CD4-positive, alpha-beta T cell treated with Interleukin-17A for 1 hour (primary cell): ENCODE measurements at places on chromosomes 16 and 17.

GRCh38 chr17:43830510-43831140, 2.3 kb downstream of the MPP3 start:
- DNase-seq, result no peak

DNA sequence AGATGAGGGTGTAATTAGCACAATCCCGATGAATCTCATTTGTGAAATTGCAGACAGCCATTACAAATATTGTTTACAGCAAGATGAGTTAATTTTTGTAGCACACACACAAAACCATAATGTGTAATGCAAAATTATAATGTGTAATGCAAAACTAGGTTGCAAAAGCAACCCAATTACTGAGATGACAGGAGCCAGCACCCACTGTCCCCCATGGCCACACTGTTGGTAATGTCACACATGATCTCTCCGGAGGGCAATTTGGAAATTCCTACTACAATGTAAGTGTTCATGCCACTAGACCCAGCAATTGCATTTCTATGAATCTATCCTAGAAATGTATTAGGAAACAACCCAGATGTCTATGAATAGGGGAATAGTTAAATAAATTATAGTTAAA, 76.9 kb downstream of the MARF1 start:
- DNase-seq, result no peak

DNA sequence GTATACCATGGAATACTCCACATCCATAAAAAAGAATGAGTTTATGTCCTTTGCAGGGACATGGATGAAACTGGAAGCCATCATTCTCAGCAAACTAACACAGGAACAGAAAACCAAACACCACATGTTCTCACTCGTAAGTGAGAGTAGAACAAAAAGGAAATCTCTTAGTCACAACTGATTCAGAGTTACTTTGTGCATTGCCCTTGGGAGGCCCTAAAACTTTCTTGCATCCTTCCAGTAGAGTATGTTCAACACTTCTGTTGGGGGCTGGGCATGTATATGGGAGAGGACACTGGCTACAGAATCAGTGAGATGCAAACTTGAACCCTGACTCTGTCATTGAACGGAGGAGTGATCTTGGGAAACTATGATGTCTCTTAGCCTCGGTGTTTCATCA, 147.4 kb upstream of the IRX5 start:
- DNase-seq, result no peak

GRCh38 chr16:1182316-1182671, 29.4 kb downstream of the CACNA1H start:
- DNase-seq, result no peak

GRCh38 chr17:43556292-43556691, 10.2 kb upstream of the ETV4 start:
- DNase-seq, result peak; percentile 38

- DNase-seq, result no peak
Measured at GRCh38 chr17:7647018-7647417, 3.7 kb upstream of the ATP1B2 start.

DNA sequence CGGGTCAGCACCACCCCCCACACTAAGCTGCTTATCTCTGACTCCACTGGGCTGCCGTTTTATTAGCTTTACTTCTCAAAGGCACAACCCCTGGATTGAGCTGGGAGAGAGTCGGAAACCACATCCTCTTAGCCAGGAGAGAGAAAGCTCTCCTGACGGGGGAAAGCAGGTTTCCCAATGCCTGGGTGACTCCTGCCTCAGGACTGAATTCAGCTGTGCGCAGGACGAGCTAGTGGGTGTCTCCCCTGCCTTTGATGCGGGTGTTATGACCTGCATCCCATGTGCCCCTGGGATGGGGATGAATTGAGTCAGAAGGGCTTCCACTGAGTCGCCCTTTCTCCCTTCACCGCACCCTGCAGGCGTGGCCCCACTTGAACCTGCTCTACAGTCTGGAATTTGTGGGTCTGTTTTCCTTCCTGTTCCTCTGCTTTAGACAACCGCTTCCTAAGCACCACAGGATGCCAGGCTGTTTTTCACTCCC, 819.2 kb upstream of the EEF2KMT start:
- DNase-seq, result no peak

GRCh38 chr17:17161121-17161520, 45.0 kb downstream of the PLD6 start:
- DNase-seq, result no peak

DNA sequence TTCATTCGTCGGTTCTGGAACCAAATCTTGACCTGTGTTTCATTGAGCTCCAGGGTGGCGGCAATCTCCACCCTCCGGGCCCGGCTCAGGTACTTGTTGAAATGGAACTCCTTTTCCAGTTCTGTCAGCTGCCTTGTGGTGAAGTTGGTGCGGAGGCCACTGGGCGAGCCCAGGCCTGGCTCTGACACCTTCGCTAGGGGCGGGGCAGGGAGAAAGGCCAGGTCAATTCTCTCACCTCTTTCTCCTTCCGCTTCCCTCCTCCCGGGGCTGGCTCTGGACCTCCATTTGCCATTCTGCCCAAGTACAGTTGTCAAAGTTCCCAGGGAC, 1.2 kb downstream of the HOXB1 start:
- no peak for DNase-seq

DNA sequence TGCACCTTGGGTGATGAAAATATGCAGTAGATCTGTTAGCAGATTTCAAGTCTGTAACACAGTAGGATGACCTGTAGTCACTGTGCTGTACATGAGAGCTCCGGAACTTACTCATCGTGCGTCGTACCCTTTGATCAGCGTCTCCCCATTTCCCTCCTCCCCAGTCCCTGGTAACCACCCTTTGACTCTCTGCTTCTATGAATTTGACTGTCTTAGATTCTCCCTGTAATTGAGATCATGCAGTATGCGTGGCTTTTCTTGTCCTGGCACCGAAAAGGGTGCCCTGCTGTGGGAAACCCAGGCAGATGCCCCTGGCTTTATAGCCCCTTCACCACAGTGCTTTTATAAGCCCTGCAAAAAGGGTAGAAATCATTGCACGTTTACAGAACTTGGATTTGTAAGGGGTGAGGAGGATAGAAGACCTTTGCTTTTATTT, 20.5 kb downstream of the CLEC16A start:
- DNase-seq, result peak; percentile 78

DNA sequence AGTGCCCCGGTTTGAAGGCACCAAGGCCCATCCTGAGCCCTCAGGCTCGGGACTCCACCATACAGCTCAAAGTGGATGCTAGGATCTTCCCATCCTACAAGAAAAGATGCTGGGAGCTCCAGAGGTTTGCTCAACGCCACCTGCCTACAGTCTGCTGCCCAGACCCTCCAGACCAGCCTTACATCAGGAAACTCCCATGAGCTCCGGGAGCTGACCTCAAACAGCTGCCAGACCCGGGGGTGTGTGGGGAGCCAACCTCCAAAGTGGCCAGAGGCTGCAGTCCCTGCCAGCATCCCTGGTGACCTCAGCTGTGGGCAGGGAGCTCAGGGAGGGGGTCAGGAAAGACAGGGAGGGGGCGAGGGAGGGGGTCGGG, 43.8 kb downstream of the C16orf82 start:
- no peak for DNase-seq

DNA sequence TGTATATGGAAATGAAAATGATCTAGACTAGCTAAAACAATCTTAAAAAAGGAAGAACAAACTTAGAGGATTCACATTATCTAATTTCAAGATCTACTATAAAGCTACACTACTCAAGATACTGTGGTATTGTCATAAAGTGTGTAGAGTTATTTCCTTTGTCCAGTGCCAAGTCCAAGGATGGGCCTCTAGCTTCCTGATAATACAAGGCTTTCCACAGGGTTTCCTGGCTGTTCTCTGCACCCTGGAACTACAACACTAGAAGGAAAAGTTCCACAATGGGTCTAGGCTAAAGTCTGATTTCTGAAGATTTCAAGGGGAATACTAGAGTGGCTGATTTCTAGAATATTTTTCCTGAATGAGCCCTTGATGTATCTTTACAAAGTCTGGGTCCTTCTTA, 34.2 kb downstream of the TBC1D3B start:
- no peak for DNase-seq

DNA sequence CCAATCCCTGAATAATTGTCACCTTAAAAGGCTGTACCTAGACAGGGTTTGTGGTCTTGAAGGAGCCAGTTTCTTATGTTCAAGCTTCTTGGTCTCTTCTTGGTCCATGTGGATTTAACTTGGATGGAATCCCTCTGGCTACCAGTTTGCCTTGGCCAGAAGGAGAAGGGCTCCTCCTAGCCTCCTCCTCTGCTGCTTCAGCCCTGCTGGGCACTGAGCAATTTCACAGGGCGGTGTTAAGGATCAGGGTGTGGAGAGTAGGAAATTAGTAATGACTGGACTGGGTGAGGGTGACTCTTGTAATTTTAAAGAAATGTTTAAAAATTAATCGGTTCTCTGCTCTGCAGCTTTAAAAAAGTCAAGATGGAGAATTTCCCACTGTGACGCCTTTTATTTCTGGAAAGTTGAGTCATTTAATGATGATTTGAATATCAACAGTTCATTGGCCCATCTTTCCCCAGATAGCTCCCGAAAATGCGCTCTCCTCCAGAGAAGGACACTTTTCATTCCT, 96.4 kb downstream of the MSI2 start:
- no peak for DNase-seq

DNA sequence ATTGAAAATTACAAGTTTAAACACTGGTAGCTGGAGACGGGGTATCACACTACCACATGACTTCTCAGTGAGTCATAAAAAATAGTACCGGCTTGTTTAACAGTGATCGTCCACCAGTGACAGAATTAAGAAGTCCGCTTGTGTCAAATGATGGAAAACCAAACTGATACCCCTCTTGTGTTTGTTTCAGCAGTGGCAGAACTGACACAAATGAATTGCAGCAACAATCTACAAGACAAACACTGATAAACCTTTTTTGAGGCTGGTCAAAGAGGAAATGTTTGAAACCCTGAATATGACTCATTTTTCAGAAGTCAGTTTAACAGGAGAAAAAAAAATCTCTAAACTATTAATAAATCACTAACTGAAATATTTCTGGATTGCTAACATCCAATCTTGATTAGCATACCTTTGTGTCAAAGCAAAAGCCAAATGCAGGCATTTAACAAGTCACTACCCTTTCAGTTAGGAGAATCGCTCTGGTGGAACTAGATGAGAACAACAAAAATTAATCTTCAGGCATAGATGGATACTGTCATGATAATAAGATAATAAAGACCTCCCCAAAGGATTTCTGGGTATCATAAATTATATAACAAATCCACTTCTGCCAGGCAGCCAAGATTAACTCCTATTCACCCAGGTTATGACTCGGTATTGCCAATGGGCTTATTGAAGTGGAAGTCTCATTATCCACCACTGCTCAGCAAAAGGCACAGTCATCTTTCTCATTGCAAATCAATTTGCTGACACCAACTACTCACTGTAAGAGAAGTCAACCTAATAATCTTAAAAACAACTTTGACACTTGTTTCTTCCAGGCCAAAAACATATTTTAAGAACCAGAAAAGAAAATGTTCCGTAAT, 20.8 kb downstream of the DCUN1D3 start:
- DNase-seq, result no peak

GRCh38 chr17:77083531-77083930, 57.2 kb upstream of the SEC14L1 start:
- DNase-seq, result no peak

DNA sequence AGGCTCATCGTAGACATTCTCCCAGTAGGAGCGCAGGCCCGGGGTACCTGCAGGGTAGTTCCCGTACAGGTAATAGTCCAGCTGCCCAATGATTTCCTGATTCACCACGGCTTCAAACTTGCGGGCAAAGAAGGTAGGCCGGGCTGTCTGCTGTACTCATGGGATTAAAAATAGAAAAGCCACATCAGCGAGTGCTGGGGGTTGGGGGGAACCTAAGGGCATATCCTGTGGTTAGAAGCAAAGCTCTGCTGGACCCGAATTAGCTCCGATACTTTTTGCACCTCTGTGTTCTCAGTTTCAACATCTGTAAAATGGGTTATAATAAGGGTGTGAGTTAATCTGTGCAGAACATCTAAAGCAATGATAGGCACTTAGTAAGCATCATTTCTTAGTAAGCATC, 336.2 kb downstream of the XYLT1 start:
- DNase-seq, result no peak

DNA sequence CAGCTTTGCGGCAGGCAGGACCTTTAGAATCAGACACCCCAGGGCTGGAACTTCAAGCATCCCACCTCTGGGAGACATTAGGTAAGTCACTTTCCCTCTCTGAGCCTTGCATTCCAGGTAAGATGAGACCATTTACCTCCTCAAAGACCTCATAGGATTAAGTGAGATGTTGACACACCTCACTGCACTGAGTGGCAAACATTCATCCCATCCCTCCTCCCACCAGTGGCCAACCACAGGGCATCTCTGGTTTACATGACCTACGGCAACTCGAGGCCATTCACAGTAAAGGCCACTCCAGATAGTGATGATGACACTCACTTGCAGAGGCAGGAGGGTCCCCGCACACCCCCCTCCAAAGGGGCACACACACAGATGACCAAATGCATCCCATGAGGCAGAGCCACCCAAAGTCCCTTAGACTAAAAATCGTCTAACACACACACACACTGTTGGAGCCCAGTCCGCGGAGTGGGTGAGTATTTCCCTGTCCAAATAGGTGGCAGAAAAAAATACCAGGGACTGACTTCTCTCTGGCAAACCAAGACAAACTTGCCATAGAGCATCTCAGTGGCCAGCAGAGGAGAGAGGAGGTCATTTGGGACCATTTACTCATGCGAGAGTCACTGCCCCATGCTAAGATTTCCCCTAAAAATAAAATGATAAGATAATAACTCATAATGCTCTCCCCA, 454.9 kb downstream of the SOX9 start:
- no peak for DNase-seq

- no peak for DNase-seq
Measured at GRCh38 chr17:14942526-14943190, 322.5 kb downstream of the PMP22 start.

GRCh38 chr16:26598061-26598460, 468.7 kb upstream of the C16orf82 start:
- DNase-seq, result peak; percentile 76

DNA sequence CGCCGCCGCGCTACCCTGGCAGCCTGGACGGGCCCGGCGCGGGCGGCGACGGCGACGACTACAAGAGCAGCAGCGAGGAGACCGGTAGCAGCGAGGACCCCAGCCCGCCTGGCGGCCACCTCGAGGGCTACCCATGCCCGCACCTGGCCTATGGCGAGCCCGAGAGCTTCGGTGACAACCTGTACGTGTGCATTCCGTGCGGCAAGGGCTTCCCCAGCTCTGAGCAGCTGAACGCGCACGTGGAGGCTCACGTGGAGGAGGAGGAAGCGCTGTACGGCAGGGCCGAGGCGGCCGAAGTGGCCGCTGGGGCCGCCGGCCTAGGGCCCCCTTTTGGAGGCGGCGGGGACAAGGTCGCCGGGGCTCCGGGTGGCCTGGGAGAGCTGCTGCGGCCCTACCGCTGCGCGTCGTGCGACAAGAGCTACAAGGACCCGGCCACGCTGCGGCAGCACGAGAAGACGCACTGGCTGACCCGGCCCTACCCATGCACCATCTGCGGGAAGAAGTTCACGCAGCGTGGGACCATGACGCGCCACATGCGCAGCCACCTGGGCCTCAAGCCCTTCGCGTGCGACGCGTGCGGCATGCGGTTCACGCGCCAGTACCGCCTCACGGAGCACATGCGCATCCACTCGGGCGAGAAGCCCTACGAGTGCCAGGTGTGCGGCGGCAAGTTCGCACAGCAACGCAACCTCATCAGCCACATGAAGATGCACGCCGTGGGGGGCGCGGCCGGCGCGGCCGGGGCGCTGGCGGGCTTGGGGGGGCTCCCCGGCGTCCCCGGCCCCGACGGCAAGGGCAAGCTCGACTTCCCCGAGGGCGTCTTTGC, 3.1 kb downstream of the HIC1 start:
- DNase-seq, result no peak
